ENCODE measurements at places on chromosomes 1 and 21. TPM values are rescaled to one million over a fixed set of nuclear protein-coding genes. Genes with fewer than 3 reads are reported as not detected.
A peak's percentile ranks its signal among the peaks of the same experiment; 100 is the strongest.

GRCh38 chr21:44407493-44407892, 47.8 kb upstream of the LRRC3 start:
- peak; percentile 0 for DNase-seq

DNA sequence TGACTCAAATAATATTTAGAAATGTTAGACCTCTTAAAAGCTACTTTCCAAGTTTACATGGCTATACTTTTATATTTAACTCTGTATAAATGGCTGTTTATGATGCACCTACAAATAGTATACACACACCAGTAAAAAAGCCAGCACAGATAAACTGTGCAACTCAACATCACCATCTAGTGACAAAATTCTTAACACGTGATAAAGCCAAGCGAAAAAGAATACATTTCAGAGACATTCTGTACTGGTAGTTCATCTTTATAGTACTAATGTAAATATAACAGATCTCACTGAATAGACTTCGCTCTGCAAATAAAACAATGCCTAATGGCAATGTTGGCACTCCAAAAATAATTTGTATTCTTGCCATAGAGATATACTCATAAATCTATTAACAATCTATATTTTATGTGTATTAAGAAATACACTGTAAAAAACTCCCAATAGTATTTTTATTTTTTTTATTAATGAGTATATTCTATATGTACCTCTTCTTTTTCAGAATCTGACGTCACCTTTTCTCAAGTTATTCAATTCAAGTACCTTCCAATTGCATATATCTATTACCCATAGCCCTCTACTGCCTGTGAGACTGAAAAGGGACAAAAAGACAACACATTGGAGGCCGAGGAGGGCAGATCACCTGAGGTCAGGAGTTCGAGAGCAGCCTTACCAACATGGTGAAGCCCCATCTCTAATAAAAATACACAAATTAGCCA, 100.2 kb downstream of the DPYD start:
- DNase-seq: peak; percentile 38

DNA sequence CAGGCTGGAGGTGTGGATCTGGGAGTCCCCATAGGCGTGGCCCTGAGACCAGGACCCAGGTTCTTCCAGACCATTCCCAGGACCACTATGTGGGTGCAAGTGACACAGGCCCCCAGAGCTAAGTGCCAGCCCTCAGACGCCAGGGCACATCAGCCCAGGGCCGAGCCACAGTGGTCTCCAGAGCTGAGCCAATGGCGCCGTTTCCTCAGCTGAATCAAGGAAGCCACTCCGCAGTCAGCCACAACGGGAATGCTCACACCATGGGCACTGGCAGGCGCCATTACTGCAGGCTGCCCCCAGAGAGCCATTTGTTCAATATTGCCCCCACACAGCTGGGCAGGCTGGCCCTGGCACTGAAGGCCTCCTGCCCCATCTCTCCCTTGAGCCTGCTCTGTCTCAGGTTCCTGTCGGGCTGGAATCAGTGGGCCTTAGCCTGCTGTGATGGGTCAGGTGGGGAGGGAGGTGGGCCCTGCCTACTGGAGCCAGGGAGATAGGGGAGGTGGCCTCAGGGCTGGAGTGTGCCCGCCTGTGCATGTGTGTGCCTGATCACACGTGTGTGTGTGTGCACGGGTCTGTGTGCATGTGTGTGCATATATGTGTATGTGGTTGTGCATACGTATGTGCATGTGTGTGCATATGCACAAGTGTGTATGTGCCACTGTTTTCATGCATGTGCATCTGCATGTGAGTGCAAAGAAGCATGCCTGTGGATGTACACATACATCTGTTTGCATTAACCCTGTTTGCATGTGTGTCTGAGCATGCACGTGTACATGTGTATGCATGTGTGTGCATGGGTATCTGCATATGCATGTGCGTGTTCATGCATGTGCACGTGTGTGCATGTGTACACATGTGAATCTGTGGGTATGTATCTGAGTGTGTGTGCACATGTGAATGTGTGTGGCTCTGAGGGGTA, 6.1 kb downstream of the GJC2 start:
- DNase-seq: no peak

DNA sequence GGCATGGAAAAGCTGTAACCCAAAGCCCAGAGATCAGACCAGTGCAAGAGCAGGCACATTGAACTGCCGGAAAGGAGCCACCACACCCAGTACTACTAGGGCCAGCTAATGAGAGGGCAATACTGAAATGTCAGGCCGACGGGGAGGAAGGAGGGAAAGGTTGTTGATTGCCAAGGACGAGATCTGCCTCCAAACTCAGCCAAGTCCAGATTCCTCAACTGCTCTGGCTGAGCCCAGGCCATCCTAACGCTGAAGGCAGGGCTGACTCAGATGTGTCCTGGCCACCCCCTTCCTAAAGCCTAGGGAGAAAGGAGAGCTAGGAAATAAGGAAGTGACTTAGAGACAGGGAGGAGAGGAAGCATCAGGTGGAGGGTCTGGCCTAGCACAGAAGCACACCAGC, 42.1 kb upstream of the IPO9 start:
- no peak for DNase-seq

MAB21L3 gene
- total RNA-seq: not detected

Measured in neural progenitor cell (in vitro differentiated cells).